Foreskin keratinocyte (primary cell): ENCODE measurements at places on chromosomes 3 and 15. TPM values are rescaled to one million over a fixed set of nuclear protein-coding genes. Genes with fewer than 3 reads are reported as not detected.

Gene CYP1A1
- 0.75 and 1.9 TPM in 2 replicates for total RNA-seq

Gene TM4SF18
- not detected in 2 replicates for total RNA-seq

DNA sequence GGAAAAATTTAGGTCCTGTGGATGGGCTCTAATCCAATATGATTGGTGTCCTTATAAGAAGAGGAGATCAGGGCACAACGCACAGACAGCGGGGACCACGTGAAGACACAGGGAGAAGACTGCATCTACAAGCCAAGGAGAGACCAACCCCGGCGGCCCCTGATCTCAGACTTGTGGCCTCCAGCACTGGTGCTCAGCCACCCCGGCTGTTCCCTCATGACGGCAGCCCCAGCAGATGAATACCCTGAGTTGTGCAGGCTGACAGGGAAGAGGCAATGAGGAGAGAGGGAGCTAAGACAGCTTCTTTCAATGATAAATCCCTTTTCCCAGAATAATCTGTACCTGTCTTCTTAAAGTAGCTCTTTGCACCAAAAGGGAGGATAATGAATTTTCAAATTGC lies 33.3 kb upstream of the CGNL1 start:
- no peak for DNase-seq

DNA sequence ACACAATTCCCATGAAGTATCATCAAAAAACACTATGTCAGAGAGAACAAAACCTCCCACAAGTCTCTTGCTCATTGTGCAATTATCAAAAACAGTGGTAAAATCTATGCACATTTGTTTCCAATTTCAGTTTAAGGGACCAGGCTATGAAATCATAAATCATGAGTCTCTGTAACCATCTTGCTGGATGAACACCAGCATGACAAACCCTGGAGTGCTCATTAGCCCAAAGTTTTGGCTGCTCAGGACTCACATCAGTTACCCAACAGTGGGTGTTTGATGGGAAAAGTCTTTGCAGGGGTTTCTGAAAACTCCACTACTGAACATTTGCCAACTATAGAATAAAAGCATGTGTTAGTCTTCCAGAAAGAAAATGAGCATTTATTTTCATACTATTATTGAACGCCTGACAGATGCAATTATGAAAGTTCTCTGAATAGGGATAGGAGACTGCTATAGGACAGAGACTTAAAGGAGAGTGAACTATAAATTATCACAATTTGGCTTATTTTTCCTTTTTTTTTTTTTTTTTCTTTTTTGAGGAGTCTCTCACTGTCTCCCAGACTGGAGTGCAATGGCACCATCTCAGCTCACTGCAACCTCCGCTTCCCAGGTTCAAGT lies 240.8 kb upstream of the KCNMB2 start:
- DNase-seq = no peak

GRCh38 chr3:82067420-82067819 lies 306.0 kb upstream of the GBE1 start:
- DNase-seq = no peak

GRCh38 chr15:78007964-78008886 lies 69.3 kb downstream of the TBC1D2B start:
- peak; percentile 91 for DNase-seq

- DNase-seq = peak; percentile 18
Measured at GRCh38 chr15:26103002-26103404, 239.9 kb upstream of the ATP10A start.

- no peak for DNase-seq
Measured at GRCh38 chr3:186618318-186618938, 5.6 kb downstream of the AHSG start.

- no peak for DNase-seq
Measured at GRCh38 chr3:12127391-12127790, 31.3 kb downstream of the TIMP4 start.

DNA sequence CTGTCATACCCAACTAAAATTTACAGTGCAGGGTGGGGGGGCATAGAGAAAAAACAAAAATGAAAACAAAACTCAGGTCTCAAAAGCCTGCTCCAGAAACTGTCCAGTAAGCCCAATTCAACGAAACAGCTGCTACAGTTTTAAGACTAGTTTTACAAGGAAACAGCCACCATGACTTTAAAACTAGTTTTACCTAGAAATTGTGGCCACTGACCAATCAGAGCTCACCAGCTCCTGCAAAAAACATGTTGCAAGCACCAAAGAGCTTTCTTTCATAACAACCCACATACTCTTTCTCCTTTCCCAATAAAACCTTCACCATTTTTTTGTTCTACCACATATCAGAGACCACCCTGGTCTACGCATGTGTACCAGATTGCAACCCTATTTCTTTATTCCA lies 7.3 kb upstream of the CFAP91 start:
- no peak for DNase-seq
